ENCODE measurements at places on chromosomes 2 and 18. TPM values are rescaled to one million over a fixed set of nuclear protein-coding genes. Genes with fewer than 3 reads are reported as not detected.

Gene MORN2
- 1.2 TPM for total RNA-seq

Gene EMILIN2
- 37.4 TPM for total RNA-seq

Gene DSG1
- total RNA-seq = not detected

Gene TMEM17
- total RNA-seq = 0.21 TPM

Gene MFSD6
- total RNA-seq = 77.1 TPM

Gene PPIG
- total RNA-seq = 60.1 TPM

Gene RPRM
- total RNA-seq = 0.10 TPM

Gene PROKR1
- total RNA-seq = under 0.01 TPM

Gene MALL
- total RNA-seq = 0.21 TPM

Gene STAM2
- total RNA-seq = 10.4 TPM

Gene TBR1
- total RNA-seq = 0.10 TPM

Gene ALKAL2
- total RNA-seq = not detected

Gene NETO1
- total RNA-seq = 1.5 TPM

Gene CYP27C1
- not detected for total RNA-seq

Gene KIF5C
- total RNA-seq = 4.4 TPM

Gene SLC16A14
- total RNA-seq = 0.31 TPM

Gene RESP18
- not detected for total RNA-seq

Gene CD8B
- total RNA-seq = 41.9 TPM

Gene DSG3
- not detected for total RNA-seq

Gene MC5R
- total RNA-seq = not detected

Gene CRYGD
- total RNA-seq = not detected
